Tibial nerve (tissue), 4 donors: ENCODE measurements at places on chromosomes 1 and 21. TPM values are rescaled to one million over a fixed set of nuclear protein-coding genes. Genes with fewer than 3 reads are reported as not detected.

The ARHGEF2 gene
- 146 TPM for total RNA-seq

DNA sequence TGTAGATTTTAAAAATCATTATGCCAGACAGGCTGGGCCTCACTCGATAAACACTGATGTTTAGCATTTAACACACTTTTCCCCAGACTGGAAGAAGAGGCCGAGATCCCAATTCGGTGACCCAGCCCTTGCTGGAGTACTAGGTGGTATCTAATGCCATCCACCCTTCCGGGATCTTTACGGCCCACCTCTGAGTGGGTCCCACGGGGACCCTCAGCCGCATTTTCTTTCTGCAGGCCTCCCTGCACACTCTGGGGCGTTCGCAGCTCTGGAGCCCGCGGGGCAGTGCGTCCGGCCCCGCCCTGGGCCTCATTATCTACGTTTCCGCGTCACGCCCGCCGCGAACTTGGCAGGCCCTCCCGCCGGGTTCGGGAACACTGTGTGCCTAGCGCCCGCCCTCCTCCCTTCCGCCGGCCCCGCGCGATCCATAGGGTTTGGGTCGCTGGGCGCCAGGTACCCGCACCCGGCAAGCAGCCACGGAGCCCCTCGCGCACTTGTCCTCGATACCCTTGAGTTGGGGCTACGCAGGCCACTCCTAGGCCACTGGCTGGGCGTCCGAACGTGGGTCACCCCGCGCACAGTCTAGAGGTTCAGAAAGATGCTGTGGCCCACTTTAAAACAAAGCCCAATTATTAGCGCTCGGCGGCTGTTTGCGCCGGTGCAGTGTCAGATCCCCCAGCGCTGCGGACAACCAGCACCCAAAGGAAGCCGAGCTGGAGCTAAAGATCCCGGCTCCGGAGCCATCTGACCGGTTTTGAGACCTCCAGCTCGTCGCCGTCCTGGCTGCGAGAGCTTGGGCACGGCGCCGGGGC lies 950 bp upstream of the EVA1C start:
- DNase-seq, result peak; percentile 91

GRCh38 chr1:103267266-103267665 lies 158.9 kb upstream of the COL11A1 start:
- DNase-seq, result no peak

- no peak for DNase-seq
Observed at GRCh38 chr1:158037866-158038359, 44.5 kb downstream of the KIRREL1 start.

DNA sequence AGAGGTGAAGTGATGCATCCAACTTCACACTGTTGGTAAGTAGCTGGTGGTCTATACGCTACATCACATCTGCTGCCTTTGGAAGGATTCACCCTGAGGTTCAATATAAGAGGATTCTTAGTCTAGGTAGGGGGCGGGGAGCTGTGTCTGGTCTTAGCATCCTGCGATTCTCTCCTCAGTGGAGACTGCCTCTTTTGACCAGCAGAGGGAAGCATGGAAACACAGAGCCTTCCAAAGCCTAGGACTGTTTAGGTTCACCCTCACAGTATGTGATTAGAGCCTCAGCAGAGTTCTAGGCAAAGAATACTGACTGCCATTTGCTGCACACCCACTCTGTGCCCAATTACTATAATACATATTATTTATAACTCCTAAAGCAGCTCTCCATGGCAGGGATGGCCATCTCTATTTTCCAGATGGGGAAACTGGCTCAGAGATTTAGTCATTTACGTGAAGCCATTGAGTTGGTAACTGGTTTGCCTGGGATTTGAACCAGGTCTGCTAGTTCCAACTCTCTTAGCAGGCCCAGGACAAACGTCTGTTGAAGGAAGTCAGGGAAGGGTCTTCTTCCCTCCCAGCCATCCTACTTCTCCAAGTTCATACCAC lies 28.9 kb upstream of the EFCAB14 start:
- DNase-seq, result peak; percentile 78

GRCh38 chr1:16077406-16078245 lies 4.2 kb upstream of the FAM131C start:
- DNase-seq, result no peak

GRCh38 chr1:11806307-11806936 lies 431 bp downstream of the CLCN6 start:
- DNase-seq, result no peak

The CYP4Z1 gene
- total RNA-seq, result 8.5 TPM

- DNase-seq, result no peak
Observed at GRCh38 chr1:30882678-30883388, 25.7 kb downstream of the SDC3 start.

GRCh38 chr1:209370241-209370995 lies 213.1 kb upstream of the CAMK1G start:
- no peak for DNase-seq
